ENCODE measurements at places on chromosomes 13 and 19.

DNA sequence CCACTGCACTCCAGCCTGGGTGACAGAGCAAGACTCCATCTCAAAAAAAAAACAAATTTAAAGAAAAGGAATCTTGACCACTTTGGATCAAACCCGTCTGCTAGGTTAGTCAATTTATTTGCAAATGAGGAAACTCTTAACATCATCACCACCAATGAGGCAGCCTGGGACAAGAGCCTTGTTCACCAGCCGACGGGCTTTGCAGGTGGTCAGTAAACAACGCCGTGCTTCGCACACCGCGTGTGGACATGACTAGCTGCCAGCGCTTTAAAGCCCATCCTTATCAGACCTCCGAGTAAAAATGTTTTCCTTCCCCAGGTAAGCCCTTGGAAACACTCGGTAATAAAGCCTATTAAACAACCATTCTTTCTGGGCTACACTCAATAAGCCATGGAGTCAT is 41.9 kb downstream of the INSR start:
- DNase-seq = no peak

GRCh38 chr13:28055357-28055756 is 45.0 kb downstream of the FLT3 start:
- no peak for DNase-seq

GRCh38 chr19:3660493-3661219 is 34.1 kb upstream of the CACTIN start:
- DNase-seq = no peak

DNA sequence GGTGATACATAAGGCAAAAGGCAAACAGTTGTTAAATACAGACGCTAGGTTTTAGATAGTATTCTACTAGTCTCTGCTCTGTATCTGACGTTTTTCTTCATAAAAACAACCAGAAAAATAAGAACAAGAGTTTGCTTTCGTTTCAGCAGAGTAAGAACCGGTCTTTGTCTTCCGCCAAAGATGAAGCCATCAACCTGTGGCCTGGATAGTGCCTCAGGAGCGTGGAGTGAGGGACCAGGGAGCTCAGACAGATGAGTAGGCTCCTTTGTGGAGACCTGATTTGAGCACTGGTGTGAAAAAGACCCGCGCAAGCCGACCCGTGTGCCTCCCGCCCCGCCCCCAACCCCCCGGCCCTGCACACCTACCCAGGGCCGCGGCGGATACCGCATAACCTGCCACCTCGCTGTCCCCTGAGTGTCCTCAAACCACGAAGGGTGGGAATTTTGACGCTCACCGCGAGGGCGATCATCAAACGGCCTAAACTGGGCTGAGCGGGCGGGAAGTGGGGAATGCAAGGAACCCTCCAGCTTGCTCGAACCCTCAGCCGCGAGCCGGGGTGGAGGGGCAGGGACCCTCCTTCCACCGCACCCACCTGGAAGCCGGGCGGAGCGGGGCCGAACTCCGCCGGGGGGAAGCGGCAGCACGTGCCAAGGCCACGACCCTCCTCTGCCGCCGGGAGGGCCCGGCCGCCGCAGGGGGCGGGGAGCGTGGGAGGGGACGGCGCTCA is 866 bp upstream of the LMO7 start:
- no peak for DNase-seq

DNA sequence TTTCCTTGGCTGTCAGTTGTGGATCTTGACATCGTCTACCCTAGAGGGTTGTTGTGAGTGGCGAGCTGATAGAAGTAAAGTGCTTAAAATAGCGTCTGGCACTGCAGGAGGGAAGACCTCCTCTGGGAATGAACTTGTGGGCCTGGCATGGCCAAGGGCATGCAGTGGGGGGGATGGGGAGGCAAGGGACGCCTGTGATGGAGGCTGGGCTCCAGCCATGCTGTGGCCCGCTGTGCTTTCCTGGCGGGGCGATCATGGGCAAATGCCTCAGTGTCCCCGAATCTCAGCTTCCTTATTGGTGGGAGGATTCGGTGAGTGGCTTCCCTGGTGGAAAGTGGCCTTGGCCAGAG is 10.7 kb downstream of the CARM1 start:
- DNase-seq = no peak

Measured in upper lobe of left lung (tissue), 6 donors.